ENCODE measurements at places on chromosomes 1 and 21. TPM values are rescaled to one million over a fixed set of nuclear protein-coding genes. Genes with fewer than 3 reads are reported as not detected.
A peak's percentile ranks its signal among the peaks of the same experiment; 100 is the strongest.

DNA sequence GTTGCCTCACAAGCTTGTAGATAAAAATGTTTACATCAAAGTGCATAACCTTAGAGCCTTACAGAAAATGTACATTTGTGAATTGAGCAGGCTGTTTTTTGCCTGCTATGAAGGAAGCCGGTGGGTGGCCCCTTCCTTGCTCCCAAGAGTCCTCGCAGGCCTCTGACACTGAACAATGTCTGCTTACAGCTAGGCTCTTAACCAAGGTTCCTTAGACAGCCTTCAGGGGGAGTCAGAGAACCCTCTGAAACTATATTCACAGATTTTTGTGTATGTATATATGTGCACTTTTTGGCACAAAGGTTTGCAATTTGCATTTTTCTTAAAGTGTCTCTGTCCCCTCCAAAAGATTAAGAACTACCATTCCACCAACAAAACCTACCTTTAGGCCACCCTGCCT, 282.6 kb downstream of the BARHL2 start:
- DNase-seq: peak; percentile 2

- DNase-seq: peak; percentile 76
Observed at GRCh38 chr1:202131956-202132821, 9.5 kb downstream of the GPR37L1 start.

- DNase-seq: no peak
Observed at GRCh38 chr1:159289060-159289459, 13.1 kb upstream of the FCER1A start.

- DNase-seq: peak; percentile 52
Observed at GRCh38 chr1:192448026-192448578, 127.5 kb upstream of the RGS1 start.

DNA sequence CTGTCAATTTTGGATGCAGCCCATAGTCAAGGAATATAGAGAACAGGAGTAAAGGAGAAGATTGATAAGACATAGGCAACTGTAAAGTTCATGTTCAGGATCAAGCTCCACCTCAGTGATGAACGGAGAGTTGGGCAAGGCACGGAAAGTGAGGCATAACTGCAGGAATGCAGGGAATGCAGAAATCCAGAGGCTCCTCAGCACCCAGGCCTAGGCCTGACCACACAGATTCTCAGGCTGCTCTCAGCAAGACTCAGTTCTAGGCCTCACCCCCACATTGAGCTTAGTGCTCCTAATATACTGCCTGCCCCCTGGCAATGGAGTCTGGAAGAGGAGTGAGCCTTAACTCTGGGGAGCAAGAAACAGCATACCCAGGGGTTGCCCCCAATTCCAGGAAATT, 36.3 kb upstream of the S1PR1 start:
- no peak for DNase-seq

The ADGRB2 gene
- total RNA-seq: 12.5 TPM

The FRRS1 gene
- total RNA-seq: 4.8 TPM

The TMOD4 gene
- total RNA-seq: 15.2 TPM

The AADACL3 gene
- total RNA-seq: not detected

The KCNH1 gene
- 0.22 TPM for total RNA-seq
